ENCODE measurements at places on chromosomes 6 and 20. TPM values are rescaled to one million over a fixed set of nuclear protein-coding genes. Genes with fewer than 3 reads are reported as not detected.
A peak's percentile ranks its signal among the peaks of the same experiment; 100 is the strongest.

GRCh38 chr6:156852147-156852857 lies 75.1 kb downstream of the ARID1B start:
- H3K27ac ChIP-seq, result no peak overlapping the region
- no peaks in the 10 kb centered on the region for H3K36me3 ChIP-seq
- no peak overlapping the region for H3K4me3 ChIP-seq
- DNase-seq, result no peak
- peaks cover 30% of the 10 kb centered on the region for H3K4me1 ChIP-seq

- peaks cover 7% of the 10 kb centered on the region for H3K4me1 ChIP-seq
- H3K4me3 ChIP-seq, result no peak overlapping the region
- peak overlapping the region; percentile 21 for H3K27ac ChIP-seq
- H3K36me3 ChIP-seq, result peaks cover 17% of the 10 kb centered on the region
- no peak for DNase-seq
- no peaks in the 10 kb centered on the region for H3K27me3 ChIP-seq
Measured at GRCh38 chr20:37194621-37195417, 15.5 kb upstream of the MROH8 start.

DNA sequence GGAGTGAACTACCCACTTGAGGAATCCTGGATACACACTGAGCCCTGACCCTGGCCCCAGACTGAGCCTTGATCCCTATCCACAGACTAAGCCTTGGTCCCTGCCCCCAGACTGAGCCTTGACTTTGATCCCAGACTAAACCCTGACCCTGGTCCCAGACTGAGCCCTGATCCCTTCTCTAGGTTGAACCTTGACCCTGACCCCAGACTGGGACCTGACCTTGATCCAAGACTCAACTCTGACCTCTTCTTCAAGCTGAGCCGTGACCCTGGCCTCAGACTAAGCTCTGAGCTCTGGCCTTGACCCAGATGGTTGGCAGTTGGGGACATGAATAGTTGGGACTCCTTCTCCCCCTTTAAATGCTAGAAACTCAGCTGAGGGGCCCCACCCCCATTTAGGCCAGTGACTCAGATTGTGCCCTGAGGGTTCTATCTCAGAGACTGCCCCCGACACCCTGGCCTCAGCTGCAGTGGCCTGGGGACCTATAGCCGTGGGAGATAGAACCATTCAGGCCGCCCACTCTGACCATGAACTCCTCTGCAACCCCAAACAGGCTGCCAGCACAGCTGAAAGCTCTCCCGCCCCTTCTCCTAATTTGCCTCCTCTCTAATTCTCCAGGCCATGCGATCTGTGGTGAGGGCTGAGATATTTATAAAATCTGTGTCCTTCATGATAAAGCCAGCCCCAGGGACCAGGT lies 84.7 kb downstream of the DLGAP4 start:
- no peak for DNase-seq
- H3K36me3 ChIP-seq, result no peaks in the 10 kb centered on the region
- no peak overlapping the region for H3K4me3 ChIP-seq
- no peaks in the 10 kb centered on the region for H3K4me1 ChIP-seq
- peaks cover 31% of the 10 kb centered on the region for H3K27me3 ChIP-seq

OR12D3 gene
- not detected for total RNA-seq

GRCh38 chr6:43579171-43579570 lies 3.2 kb downstream of the POLH start:
- no peaks in the 10 kb centered on the region for H3K27me3 ChIP-seq
- peaks cover 11% of the 10 kb centered on the region for H3K36me3 ChIP-seq
- H3K4me1 ChIP-seq, result peaks cover 32% of the 10 kb centered on the region
- peak overlapping the region; percentile 71 for H3K27ac ChIP-seq
- no peak overlapping the region for H3K4me3 ChIP-seq

- peaks cover 28% of the 10 kb centered on the region for H3K36me3 ChIP-seq
- no peaks in the 10 kb centered on the region for H3K4me1 ChIP-seq
- no peak for DNase-seq
- H3K4me3 ChIP-seq, result no peak overlapping the region
- no peak overlapping the region for H3K27ac ChIP-seq
- no peaks in the 10 kb centered on the region for H3K27me3 ChIP-seq
Measured at GRCh38 chr20:1362484-1362883, 30.4 kb downstream of the FKBP1A start.

- no peak overlapping the region for H3K27ac ChIP-seq
- no peak overlapping the region for H3K4me3 ChIP-seq
- no peaks in the 10 kb centered on the region for H3K36me3 ChIP-seq
Measured at GRCh38 chr6:167097770-167098169, 25.1 kb upstream of the CCR6 start.

DNA sequence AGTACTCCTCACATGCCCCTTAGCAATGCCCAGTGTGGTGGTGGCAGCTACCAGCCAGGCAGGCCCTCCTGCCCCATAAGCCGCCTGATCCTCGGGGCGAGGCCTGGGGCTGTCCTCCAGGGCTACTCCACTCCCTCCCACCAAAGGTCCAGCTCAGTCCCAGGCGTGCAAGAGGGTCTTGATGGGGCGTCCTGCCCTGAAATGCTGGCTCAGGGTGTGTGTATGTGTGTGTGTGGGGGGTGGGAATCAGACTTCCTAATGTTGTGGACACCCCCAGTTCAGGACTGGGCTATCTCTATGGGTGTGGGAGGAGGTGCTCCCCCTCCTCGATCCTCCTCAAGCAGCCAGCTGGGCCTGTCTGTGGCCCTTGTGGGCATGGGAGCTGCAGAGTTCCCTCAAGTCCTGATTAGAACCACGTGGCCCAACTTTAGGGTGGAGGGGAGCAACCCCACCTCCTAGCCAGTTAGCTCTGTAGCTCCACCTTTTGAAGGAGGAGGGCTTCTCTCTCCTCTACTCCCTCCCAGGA lies 7.5 kb downstream of the HSPA12B start:
- no peak for DNase-seq
- no peak overlapping the region for H3K4me3 ChIP-seq
- H3K36me3 ChIP-seq, result no peaks in the 10 kb centered on the region
- peaks cover 15% of the 10 kb centered on the region for H3K27me3 ChIP-seq
- no peak overlapping the region for H3K27ac ChIP-seq

GRCh38 chr20:57601737-57602136 lies 18.5 kb downstream of the ZBP1 start:
- H3K27me3 ChIP-seq, result peaks cover 9% of the 10 kb centered on the region
- H3K4me1 ChIP-seq, result peaks cover 1% of the 10 kb centered on the region
- no peak overlapping the region for H3K4me3 ChIP-seq

- no peaks in the 10 kb centered on the region for H3K27me3 ChIP-seq
- no peak overlapping the region for H3K4me3 ChIP-seq
- no peak for DNase-seq
- H3K36me3 ChIP-seq, result no peaks in the 10 kb centered on the region
- peaks cover 9% of the 10 kb centered on the region for H3K4me1 ChIP-seq
Measured at GRCh38 chr6:38803129-38803528, 88.0 kb downstream of the DNAH8 start.

PPIL6 gene
- total RNA-seq, result 2.2 TPM

GRCh38 chr20:24151621-24152294 lies 163.2 kb upstream of the GGTLC1 start:
- no peak for DNase-seq
- H3K27ac ChIP-seq, result no peak overlapping the region
- peaks cover 13% of the 10 kb centered on the region for H3K27me3 ChIP-seq

- H3K36me3 ChIP-seq, result peaks cover 23% of the 10 kb centered on the region
- H3K4me3 ChIP-seq, result no peak overlapping the region
- H3K4me1 ChIP-seq, result peaks cover 80% of the 10 kb centered on the region
- H3K27ac ChIP-seq, result no peak overlapping the region
Measured at GRCh38 chr6:33785778-33786177, 3.2 kb downstream of the LEMD2 start.

GRCh38 chr6:143038833-143039232 lies 21.9 kb upstream of the AIG1 start:
- no peak for DNase-seq
- H3K36me3 ChIP-seq, result no peaks in the 10 kb centered on the region
- peaks cover 60% of the 10 kb centered on the region for H3K27me3 ChIP-seq
- H3K27ac ChIP-seq, result no peak overlapping the region
- no peaks in the 10 kb centered on the region for H3K4me1 ChIP-seq
- no peak overlapping the region for H3K4me3 ChIP-seq

DNA sequence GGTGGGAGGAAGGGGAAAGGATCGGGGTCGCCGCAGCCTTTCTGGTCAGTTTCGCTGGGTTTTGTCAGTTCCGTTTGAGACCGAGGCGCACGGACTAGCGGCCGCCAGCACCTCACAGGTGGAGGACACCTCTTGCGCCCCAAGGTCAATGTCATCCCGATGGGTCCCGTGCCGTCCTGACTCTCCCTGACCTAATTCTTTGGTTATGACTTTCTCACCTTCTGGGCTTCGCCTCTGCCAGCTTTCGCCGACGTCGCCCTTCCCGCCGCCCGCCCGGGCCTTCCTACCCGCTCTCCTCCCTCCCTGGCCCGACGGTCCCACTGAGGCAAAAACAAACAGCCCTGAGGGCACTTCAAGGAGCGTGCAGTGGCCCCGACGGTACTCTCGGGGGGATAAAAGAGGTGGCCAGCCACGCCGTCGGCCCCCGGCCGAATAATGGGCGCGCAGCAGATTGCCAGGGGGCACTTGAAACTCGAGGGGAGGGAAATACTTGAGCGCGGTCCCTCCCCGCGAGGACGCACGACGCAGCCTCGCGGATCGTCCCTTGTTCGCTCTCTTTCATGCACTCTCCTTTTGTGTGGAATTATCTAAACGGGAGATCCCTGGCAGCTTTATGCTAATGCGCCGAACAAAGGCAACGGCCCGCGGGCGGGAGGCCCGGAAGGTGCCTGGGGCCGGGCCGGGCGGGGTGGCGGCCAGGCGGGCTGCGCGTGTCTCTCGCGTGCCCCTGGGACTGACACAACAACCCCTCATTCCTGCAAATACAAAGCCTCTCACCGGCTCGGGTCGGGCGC lies 3.9 kb upstream of the INSM1 start:
- H3K4me1 ChIP-seq, result peaks cover 11% of the 10 kb centered on the region
- H3K36me3 ChIP-seq, result no peaks in the 10 kb centered on the region
- H3K27ac ChIP-seq, result no peak overlapping the region
- no peak overlapping the region for H3K4me3 ChIP-seq
- H3K27me3 ChIP-seq, result peaks cover 74% of the 10 kb centered on the region
- peak; percentile 84 for DNase-seq

DNA sequence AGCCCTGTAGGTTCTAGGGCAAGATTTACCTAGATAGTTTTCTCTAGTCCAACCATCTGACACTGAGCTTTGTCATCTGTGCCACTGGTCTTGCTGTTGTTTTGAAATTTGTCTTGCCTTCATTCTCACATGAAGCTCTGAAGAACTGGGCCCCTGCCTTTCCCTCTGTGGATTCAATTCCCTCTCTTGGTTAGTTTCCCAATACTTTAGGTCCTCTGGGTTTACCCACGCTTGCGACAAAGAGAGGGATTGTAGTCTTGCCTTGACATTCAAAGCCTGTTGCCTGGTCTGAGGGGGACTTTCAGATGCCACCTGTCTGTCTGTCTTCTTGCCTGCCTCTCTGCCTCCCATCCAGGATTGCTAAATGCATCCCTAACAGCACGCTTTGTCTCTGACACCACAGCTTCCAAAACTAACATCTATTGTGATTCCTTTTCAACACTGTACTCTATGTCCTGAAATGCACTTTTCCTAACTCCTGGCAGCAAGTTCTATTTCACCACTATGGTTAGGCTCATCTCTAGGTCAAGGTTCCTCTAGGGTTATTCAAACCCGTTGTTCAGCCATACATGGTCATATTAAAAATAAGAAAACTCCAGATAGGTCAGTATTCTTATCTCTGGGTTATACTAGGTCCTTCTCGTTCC lies 25.5 kb upstream of the MANEA start:
- DNase-seq, result no peak
- H3K4me3 ChIP-seq, result no peak overlapping the region
- H3K27me3 ChIP-seq, result peaks cover 16% of the 10 kb centered on the region
- no peaks in the 10 kb centered on the region for H3K36me3 ChIP-seq
- no peaks in the 10 kb centered on the region for H3K4me1 ChIP-seq

DNA sequence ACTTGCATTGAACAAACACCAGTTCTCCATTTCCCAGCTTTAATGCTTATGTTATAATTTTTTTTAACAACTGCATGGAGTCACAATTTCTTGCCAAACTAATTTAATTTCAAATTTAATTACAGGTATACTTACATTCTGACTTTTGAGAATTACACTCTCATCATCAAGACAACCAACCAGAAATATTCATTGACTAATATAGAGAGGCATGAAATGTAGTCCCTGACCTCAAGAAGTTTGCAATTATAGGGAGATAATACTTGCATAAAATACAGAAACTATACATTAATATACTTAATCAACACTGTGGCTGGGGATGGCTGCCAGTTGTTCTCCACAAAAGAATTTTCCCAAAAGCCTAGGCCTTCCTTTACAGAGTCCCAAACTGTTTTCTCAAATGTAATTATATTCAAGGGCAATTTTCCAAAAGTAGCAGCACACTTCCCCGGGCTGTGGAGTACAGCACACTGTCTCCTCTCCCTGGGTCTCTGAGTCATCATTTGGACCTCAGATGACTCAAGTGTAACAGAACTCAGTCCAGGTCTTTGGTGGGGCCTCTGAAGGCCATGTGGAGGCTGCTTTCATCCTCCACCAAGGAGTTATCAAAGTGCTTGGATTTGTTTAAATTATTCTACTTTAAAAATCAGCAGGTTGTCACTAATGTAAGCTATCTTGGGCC lies 114.1 kb downstream of the KIF16B start:
- no peaks in the 10 kb centered on the region for H3K27me3 ChIP-seq
- no peaks in the 10 kb centered on the region for H3K36me3 ChIP-seq
- peak overlapping the region; percentile 17 for H3K27ac ChIP-seq
- H3K4me1 ChIP-seq, result peaks cover 17% of the 10 kb centered on the region

GRCh38 chr20:33640287-33640686 lies 21.8 kb upstream of the C20orf144 start:
- H3K27me3 ChIP-seq, result no peaks in the 10 kb centered on the region
- peaks cover 7% of the 10 kb centered on the region for H3K4me1 ChIP-seq
- no peak overlapping the region for H3K4me3 ChIP-seq
- H3K36me3 ChIP-seq, result peaks cover 53% of the 10 kb centered on the region
- no peak for DNase-seq

EEF1A2 gene
- total RNA-seq, result 0.68 TPM

DNA sequence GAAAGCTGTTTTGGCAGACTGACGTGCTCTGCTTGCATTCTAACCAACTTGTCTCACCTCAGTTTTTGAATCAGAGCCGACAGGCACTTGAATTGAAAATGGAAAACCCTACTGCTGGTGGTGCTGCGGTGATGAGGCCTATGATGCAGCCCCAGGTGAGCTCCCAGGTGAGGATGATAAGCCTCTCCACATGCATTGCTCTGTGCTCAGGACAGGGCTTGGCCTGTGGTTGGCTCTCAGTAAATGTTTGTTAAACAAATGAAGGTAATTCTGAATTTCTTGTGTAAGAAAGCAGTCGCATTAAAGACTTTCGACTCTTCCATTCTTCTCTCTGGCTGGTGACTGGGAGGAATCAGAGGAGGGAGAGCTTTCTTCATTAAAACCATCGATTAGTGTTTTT lies 136.3 kb downstream of the SULF2 start:
- no peak for DNase-seq
- H3K36me3 ChIP-seq, result peaks cover 58% of the 10 kb centered on the region
- no peaks in the 10 kb centered on the region for H3K27me3 ChIP-seq
- H3K27ac ChIP-seq, result no peak overlapping the region
- no peak overlapping the region for H3K4me3 ChIP-seq

GRCh38 chr6:161254126-161254463 lies 19.8 kb downstream of the AGPAT4 start:
- H3K27me3 ChIP-seq, result no peaks in the 10 kb centered on the region
- no peak overlapping the region for H3K27ac ChIP-seq
- DNase-seq, result no peak
- peaks cover 6% of the 10 kb centered on the region for H3K36me3 ChIP-seq
